NB4 (cell line): ENCODE measurements at places on chromosomes 7 and 10.

DNA sequence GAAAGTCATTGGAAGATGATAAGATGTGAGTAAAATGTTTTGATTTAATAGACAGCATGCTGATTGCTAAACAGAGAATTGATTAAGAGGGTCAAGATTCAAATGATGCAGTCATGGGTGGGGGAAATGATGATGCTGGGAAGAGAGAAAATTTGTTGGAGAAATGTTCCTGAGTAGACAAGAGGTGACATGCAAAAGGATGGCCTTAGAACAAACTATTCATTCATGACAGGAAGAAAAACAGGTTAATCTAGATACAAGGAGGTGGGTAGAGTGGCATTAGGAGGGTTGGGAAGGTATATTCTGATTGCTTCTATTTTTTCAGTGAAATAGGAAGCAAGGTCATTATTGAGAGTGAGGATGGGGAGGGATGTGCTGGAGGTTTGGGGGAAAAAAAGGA, 146.7 kb downstream of the SEM1 start:
- no peak for DNase-seq

DNA sequence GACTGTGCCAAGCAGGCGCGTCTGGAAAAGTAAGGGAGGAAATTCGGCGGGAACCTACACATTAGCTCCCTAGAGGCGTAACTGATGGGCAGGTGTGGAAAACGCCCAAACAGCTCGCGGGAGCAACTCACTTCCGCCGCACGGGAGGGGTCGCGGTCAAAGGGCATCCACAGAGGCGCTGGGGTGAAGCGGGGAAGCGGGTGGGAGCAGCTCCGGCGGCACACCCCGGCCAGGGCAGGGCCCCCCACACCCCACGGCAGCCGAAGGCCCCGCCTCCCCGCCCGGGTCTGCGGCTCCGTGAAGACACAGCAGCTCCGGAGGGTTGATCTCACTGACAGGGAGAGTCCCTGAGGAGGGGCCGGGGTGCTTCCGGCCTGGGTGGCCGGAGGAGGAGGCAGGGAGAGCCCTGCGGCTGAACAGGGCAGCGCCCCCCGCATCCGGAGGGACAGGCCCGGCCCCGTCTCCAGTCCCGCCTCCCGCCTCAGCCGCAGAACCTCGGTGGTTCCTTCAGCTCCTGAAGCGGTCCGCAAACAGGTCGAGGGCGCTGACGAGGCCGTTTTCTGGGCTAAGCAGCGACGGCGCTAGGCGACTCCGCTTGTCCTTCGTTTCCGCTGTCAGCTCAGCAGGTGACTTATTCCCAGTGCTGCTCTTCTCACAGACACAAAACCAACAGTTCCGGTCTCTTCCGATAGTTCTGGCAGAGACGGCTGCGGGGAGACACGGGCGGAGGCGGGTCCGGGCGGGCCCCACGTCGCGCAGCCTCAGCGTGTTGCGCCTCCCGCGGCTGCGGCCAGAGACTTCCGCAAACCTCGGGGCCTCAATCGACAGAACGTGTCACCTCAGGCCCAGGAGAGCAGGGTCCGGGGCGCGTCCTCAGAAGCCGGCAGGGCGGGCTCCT, 276.1 kb downstream of the DNAJB6 start:
- peak; percentile 99 for DNase-seq

- no peak for DNase-seq
Measured at GRCh38 chr7:22231806-22232205, 125.1 kb downstream of the RAPGEF5 start.

GRCh38 chr7:33774762-33775523, 130.4 kb upstream of the BMPER start:
- no peak for DNase-seq

DNA sequence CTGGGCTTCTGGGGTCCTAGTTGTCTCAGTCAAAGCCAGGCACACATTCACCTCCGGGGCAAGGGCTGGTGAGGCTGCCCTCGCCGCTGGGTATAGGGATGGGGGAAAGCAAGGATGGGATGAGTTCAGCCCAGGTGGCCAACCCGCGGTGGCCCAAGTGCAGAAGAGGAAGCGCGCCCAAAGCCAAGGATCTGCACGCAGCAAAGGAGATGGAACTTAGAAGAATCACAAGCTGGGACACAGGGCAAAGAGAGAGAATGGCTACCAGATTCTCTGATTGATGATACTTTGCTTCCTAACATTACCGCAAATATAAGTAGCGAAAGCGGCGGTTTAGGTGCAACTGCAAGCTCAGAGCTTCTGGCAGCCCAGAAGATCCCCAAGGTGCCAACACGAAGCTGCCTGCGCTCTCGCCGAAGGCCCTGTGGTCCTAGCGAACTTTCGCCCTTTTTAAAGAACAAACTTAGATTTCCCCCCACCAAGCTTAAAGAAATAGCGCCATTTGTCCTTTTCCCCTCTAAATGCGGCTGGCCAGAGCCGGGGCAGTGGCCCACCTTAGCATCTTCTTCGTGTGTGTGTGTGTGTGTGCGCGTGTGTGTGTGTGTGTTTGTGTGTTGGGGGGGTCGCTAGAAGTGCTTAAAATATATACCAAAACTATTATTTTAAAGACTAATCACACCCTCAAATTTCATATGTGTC, 927 bp upstream of the MKX start:
- no peak for DNase-seq
